Neural progenitor cell (in vitro differentiated cells): ENCODE measurements at places on chromosomes 3 and 15. TPM values are rescaled to one million over a fixed set of nuclear protein-coding genes. Genes with fewer than 3 reads are reported as not detected.
A peak's percentile ranks its signal among the peaks of the same experiment; 100 is the strongest.

The KBTBD13 gene
- total RNA-seq, result not detected in 2 replicates

The ASB14 gene
- not detected in 2 replicates for total RNA-seq

The MEIS2 gene
- 18.3 and 21.5 TPM in 2 replicates for total RNA-seq

The PRKCD gene
- total RNA-seq, result 4.9 and 8.9 TPM in 2 replicates

The LYSMD2 gene
- total RNA-seq, result 0.15 TPM in 1 of 2 replicates, not detected in the other

The RFT1 gene
- total RNA-seq, result 17.0 and 17.2 TPM in 2 replicates

The MAPK6 gene
- total RNA-seq, result 90.8 and 128 TPM in 2 replicates

The ZKSCAN7 gene
- total RNA-seq, result 14.1 and 18.7 TPM in 2 replicates

The OIP5 gene
- total RNA-seq, result 70.2 and 80.9 TPM in 2 replicates

The IQCH gene
- 6.4 and 21.0 TPM in 2 replicates for total RNA-seq

DNA sequence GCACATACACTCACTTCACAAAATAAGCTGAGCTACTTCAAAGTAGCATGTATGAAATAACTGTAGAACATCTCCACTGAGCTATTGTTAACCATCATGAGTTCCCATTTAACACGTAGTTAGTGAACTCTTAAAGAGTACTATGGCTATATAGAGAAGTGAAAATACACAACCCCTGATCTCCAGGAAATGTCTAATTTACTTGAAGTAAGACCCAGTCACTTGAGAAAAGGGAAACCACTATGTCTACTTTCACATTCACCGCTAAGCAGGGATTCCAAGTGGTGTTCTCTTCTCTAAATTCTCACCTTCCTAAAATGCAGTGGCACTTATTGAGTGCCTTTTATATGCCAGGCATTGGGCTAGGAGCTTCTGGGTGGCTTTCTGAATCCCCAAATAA lies 35.0 kb upstream of the COLQ start:
- no peak for DNase-seq

- DNase-seq, result peak; percentile 95
Measured at GRCh38 chr3:190120269-190121060, at the start of gene P3H2. Gene P3H2, minus strand, starts transcription at chr3:190120897. Its CDS starts 166 bp downstream, at chr3:190120731.

- DNase-seq, result no peak
Measured at GRCh38 chr15:101193806-101194545, 57.9 kb downstream of the CHSY1 start.

DNA sequence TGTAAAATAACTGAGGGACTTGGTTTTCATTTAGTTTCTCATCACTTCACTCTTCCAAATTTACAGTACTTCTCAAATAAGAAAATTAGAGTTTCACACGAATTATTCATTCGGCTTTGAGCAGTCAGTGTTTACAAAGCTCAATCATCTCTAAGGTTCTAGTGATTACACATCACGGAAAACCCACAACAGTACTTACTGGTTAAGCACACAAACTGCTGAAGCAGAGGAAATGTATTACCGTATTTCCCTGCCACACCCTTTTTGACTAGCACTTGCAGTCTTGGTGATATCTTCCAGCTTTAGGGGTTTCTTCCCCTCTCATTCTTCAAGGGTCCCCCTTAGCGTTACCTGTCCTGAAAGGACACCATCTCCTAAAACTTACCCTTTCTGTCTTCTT lies 164.8 kb upstream of the CDIN1 start:
- no peak for DNase-seq

DNA sequence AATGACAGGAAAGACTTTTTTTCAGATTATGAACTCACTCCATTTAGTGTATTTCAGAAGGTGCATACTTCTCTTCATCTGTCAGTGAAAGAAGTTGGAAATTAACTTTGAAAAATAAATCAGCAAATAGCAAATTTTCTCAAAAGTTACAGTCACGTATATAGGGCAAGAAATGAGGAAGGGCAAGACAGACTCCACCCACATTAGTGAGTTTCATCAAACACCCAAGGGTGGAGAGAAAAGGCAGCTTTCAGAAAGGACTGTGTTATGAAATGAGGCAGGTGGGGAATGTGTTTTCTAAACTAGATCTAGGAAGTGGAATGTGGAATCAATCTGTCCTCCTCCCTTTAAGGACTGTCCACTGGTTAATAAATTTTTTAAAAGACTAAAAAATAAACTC lies 2.9 kb downstream of the SLC22A13 start:
- no peak for DNase-seq

- no peak for DNase-seq
Measured at GRCh38 chr3:22118542-22118941, 367.5 kb upstream of the ZNF385D start.

- DNase-seq, result no peak
Measured at GRCh38 chr15:76988867-76989780, 5.8 kb upstream of the PSTPIP1 start.

DNA sequence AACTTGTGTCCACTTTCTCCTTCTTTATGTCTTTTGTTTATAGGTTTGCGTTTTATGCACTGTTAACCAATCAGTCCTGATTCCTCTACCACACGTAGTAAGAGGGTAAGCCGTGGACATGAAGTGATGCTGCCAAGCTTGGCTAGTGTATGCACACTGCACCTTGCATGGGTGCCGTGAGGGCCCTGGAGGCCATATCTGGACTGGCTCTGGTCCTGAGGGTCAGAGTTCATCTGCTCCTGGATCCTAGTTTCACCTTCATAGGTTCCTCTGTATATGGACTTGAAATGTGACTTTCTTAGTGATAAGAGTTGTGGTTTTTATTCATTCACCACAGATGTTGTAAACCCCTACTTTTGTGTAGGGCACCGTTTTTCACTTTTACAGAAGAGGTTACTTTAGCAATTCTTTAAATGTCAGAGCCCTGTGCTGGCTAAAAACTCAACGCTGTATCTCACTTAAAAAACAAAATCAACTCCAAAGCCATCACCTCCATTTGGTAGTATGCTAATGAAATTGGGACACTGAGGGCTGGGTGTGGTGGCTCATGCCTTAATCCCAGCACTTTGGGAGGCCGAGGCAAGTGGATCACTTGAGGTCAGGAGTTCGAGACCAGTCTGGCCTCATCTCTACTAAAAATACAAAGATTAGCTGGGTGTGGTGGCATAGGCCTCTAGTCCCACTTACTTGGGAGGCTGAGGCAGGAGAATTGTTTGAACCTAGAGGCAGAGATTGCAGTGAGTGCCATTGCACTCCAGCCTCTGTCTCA lies 22.9 kb downstream of the SIAH2 start:
- no peak for DNase-seq

- DNase-seq, result no peak
Measured at GRCh38 chr3:187798531-187799530, 53.6 kb upstream of the BCL6 start.

DNA sequence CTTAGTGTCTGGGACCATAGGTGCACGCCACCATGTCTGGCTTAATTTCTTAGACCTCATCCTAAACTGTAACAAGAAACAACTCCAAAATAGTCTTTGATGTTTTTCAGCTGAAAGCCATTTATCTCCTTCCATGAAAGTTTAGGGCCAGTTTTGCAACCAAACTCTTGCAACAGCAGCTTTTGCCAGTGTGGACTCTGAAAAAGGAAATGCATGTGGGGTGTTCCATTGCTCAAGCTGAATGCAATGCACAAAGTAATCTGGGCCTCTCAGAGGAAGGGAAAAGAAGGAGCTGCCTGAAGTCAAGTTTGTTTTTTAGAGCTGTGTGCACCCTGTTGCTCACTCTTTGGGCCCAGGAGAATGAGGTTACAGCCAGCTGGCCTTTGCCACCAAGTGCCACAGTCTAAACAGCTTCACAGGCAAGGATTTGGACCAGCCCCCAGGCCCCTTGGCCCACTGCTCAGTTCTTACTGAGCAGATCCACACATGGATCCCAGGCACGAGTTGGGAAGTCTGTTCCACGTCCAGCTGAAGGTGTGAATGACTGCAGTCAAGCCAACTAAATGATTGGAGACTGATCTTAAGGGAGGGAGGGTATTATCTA lies 212.3 kb upstream of the LRRFIP2 start:
- DNase-seq, result no peak

DNA sequence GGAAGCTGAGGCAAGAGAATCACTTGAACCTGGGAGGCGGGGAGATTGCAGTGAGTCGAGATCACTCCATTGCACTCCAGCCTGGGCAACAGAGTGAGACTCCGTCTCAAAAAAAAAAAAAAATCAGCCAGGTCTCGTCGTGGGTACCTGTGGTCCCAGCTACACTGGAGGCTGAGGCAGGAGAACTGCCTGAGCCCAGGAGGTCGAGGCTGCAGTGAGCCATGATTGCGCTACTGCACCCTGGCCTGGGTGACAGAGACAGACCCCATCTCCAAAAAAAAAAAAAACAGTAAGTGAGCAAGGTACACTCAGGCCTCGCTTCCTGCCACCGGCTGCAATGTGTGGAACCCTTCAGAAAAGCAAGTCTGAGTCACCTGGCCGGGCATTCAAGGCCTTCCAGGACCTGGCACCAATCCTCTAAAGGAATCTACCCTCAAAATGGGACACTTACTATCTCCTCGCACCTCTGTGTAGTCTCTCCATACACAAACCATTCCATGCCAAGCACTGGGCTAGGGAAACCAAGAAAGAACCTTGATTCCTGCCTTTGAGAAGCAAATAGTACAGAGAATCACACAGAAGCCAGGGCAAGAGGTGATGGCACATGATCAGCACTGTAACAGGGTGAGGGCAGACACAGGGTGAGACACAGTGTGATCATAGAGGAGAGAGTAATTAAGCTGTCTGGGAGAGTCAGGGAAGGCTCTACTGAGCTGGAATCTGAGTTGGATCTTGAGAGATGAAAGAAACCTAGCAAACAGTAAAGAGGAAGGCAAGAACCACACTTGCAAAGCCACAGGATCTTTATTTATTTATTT lies 9.7 kb downstream of the SCAMP2 start:
- no peak for DNase-seq

GRCh38 chr3:193095366-193095765 lies 145.7 kb upstream of the PLAAT1 start:
- no peak for DNase-seq

DNA sequence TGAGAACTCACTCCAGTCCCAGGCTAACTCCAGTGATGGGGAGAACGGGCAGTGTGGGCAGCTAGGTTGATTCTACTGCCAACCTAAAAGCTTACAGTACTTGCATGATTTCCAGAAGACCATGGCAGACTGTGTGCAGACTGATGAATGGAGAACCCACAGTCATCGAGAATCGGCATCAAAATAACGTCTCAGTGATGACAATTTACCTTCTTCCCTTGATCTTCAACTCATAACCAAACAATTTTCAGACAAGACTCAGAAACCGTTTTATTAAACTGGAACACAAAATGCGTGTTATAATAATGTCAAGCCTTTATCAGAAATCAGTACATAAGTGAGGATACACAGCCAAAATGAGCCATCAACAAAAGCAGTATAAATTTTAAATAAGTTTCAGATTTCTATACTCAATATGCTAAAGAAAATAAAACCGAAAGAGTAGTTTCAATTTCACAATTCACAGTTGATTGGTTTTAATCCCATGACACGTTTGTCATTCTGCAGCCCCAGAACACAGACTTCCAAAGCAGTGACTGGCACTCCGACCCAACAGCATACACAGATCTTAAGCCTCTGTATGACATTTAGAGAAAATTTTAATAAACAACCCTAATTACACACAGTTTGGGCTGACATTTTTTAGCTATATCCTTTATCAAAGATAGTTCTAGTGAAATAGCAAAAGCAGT lies 54.5 kb downstream of the ZMAT3 start:
- DNase-seq, result no peak

- DNase-seq, result no peak
Measured at GRCh38 chr3:98262046-98262445, 2.0 kb upstream of the OR5H6 start.

DNA sequence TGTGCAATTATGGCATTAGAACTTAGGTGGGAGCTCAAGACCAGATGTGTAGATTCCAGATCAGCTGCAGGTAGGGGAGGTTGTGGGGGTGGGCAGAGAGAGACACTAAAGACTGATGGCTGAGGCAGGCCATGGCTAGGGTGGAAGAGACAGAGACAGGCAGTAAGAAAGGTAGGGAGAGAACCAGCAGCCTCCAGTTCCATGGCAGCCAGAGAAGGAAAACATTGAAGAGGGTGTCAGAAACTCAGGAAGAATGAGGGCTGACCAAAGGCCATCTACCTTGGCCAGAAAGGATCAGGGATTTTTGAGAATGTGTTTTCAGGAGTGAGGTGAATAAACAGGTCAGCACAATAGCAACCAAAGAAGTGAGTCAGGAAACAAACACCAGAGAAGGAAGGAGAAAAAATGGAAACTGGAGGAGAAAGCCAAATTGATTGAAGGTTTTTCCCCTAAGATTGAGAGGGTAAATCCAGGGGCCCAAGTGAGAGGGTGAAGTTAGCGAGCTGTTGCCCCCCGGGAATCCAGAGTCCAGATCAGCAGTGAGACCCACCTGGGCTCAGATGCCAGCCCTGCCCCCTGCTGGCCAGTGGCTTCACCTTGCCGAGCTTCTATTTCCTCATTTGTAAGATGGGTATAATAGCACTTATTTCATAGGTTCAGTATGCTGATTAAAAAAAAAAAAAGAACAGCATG lies 41.0 kb downstream of the ABHD2 start:
- peak; percentile 70 for DNase-seq

DNA sequence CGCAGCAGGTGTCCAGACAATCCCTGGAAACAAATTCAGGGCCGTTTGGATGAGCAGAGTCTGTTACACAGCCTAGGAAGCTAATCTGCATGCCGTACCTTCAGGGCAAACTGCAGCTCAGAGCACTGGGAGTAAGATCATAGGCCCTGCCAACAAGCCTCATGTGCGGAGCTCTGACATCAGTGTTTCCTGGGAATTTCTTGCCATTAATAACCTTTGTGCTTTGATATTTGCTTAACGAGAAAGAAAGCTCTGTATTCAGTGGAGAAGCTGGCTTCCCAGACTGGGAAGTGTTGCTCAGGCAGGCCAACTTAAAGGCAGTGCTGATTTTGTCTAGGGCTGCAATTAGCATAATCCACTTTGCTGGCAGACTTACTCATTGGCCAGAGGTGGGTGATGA lies 116.1 kb upstream of the KLHL25 start:
- peak; percentile 25 for DNase-seq

- no peak for DNase-seq
Measured at GRCh38 chr3:5784690-5785089, 597.2 kb downstream of the EDEM1 start.

DNA sequence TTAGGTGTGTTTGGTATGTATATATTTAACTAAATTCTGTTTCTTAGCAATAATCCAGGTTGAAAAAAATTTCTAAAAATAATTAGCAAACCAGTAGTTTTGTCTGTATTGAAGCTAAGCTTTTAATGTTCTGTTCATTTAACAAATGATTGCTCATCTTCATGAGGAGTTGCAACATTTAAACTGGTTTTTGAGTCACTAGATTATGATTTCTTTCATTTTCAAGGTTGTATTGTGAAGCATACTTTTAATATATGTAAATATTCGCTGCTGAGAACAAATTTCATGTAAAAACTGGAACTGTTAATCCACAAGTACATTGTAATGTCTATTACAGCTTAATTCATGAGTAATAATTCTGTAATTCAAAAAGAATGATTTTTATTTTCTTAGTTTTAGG lies 192.7 kb downstream of the MBNL1 start:
- no peak for DNase-seq

DNA sequence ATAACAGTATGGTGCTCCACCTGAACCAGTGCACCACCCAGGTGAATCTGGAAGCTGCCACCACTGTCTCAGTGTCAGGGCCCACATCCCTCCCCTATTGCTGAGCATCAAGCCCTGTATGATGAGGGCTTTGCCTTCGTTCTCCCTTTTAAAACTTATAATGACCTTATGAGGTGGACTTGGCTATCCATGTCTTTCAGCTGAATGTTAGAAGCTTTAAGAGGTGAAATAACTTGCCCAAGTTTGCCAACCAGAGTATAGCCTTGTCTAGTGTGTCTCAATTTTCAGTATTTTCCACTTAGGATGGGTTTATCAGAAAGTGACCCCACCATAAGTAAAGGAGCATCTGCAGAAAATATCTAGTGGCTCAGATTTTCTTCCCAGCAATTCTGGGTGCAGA lies 87.8 kb downstream of the SHOX2 start:
- no peak for DNase-seq

GRCh38 chr3:81477740-81478139 lies 283.7 kb downstream of the GBE1 start:
- DNase-seq, result no peak
